ENCODE measurements at places on chromosomes 4 and X.
A peak's percentile ranks its signal among the peaks of the same experiment; 100 is the strongest.

DNA sequence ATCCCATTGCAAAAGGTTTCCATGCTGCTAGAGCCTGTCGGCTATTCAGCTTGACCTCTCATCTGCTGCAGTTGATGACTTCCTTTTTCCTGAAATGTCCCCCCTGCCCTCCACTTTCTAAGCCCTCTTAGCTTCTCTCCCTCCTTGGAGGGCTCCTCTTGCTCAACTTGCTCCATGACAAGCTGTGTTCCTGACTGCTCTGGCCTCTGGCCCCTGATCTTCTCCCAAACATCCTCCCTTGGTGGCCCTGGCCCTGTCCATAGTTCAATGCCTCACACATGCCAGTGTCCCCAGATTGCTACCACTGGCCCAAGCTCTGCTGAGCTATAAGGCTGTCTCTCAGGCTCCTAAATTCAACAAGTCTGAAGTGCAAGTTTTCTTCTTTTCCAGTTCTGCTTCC lies 29.6 kb downstream of the RASL11B start:
- no peak for DNase-seq

- no peak for DNase-seq
Observed at GRCh38 chr4:177483760-177484159, 41.5 kb upstream of the AGA start.

- DNase-seq: peak; percentile 8
Observed at GRCh38 chr4:24211856-24212255, 322.0 kb upstream of the PPARGC1A start.

GRCh38 chr4:86130160-86130933 lies 229.5 kb downstream of the MAPK10 start:
- DNase-seq: no peak

- DNase-seq: no peak
Observed at GRCh38 chr4:139403462-139403861, 50.5 kb upstream of the RAB33B start.

GRCh38 chr4:143538979-143539669 lies 25.6 kb downstream of the SMARCA5 start:
- DNase-seq: no peak

- DNase-seq: no peak
Observed at GRCh38 chr4:55051532-55051931, 73.9 kb downstream of the KDR start.

Measured in RWPE1 (cell line).